Activated CD4-positive, alpha-beta T cell treated with anti-CD3 and anti-CD28 coated beads, Interleukin-2, amount 10 ng/mL, durations not matched to agents 7 days and 5 days (primary cell): ENCODE measurements at places on chromosomes 2 and 18.

DNA sequence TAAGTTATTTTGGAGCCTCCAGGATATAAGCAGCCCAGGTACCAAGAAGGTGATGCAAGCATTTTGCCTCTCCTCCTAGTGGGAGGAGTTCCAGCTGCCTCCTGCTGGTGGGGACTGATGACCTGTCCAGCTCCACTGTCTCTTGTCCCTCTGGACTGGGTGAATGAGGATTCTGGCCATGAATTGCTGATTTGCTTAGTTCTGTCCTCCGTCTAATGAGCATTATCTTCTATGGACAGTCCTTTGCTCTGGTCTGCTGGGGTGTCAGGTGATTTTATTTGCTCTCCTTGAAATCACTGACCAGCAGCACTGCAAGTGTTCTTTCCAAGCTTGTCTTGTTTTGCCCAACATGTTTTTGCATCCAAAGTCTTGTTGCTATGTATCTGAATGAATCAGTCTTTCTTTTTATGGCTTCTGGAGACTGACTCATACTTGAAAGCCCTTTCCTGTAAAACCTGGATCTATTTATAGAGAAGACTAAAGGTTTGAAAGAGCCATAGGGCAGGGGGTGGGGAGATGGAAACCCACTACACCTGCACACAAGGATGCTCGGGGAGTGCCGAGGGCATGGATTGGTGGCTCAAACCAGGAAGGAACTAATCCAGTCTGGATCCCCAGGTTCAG, 40.5 kb upstream of the EFHD1 start:
- H3K27me3 ChIP-seq = peaks cover 1% of the 10 kb centered on the region
- DNase-seq = no peak
- H3K27ac ChIP-seq = no peak overlapping the region
- H3K4me3 ChIP-seq = no peak overlapping the region
- H3K4me1 ChIP-seq = peaks cover 8% of the 10 kb centered on the region

- no peak overlapping the region for H3K27ac ChIP-seq
- no peak overlapping the region for H3K4me3 ChIP-seq
- H3K36me3 ChIP-seq = peaks cover 9% of the 10 kb centered on the region
- no peak for DNase-seq
Measured at GRCh38 chr2:112317303-112318158, 42.1 kb downstream of the ZC3H6 start.

DNA sequence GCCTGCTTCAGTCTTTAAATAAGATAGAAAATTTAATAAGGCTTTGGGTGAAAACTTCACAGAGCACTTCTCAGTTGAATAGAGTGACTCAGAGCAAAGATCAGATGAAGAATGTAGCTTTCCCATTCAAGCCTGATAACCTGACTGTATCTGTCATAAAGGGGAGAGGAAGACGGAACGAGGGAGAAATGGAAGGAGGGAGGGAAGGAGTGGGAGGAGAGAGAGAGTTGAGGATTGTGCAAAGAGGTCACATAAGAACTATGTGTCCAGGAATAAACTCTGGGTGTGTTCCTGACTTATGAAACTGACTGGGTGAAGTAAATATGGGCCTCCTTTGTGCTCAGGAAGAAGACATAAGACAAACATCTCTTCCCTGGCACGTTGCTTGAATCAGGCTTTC, 385.5 kb downstream of the LPIN1 start:
- no peak overlapping the region for H3K4me3 ChIP-seq
- H3K4me1 ChIP-seq = no peaks in the 10 kb centered on the region
- H3K36me3 ChIP-seq = peaks cover 5% of the 10 kb centered on the region
- DNase-seq = no peak
- no peak overlapping the region for H3K27ac ChIP-seq

- H3K4me1 ChIP-seq = no peaks in the 10 kb centered on the region
- H3K27ac ChIP-seq = no peak overlapping the region
- no peak overlapping the region for H3K4me3 ChIP-seq
- no peak for DNase-seq
Measured at GRCh38 chr2:72576459-72576858, 249.4 kb downstream of the EXOC6B start.

GRCh38 chr2:39736640-39737039, 42.4 kb downstream of the THUMPD2 start:
- H3K27ac ChIP-seq = no peak overlapping the region
- no peak overlapping the region for H3K4me3 ChIP-seq
- no peaks in the 10 kb centered on the region for H3K4me1 ChIP-seq
- no peaks in the 10 kb centered on the region for H3K27me3 ChIP-seq
- peaks cover 44% of the 10 kb centered on the region for H3K36me3 ChIP-seq
- no peak for DNase-seq

DNA sequence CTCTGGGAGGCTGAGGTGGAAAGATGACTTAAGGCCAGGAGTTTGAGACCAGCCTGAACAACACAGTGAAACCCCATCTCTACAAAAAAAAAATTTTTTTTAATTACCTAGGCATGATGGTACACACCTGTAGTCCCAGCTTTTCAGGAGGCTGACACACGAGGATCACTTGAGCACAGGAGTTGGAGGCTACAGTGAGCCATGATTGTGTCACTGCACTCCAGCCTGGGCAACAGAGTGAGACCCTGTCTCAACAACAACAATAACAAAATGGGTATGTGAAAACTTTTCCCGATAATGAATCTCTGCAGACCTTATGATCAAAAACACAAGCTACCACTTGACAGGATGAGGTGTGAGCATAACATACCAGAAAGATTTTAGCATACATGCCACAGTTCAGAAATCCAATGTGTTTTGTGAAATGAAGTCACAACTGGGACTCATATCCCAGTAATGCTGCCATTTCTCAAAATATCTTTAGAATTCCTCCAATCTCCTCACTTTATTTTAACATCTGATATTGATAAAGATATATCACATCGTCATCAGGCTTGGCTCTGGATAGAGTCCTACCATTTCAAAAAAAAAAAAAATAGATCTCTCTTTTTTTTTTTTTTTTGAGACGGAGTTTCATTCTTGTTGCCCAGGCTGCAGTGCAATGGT, 74.0 kb upstream of the PELI1 start:
- no peaks in the 10 kb centered on the region for H3K27me3 ChIP-seq
- H3K4me3 ChIP-seq = no peak overlapping the region
- H3K36me3 ChIP-seq = peaks cover 11% of the 10 kb centered on the region
- DNase-seq = no peak
- H3K4me1 ChIP-seq = peaks cover 50% of the 10 kb centered on the region

- H3K4me1 ChIP-seq = no peaks in the 10 kb centered on the region
- H3K36me3 ChIP-seq = no peaks in the 10 kb centered on the region
- no peak overlapping the region for H3K27ac ChIP-seq
Measured at GRCh38 chr2:28477645-28478044, 18.2 kb upstream of the PLB1 start.

DNA sequence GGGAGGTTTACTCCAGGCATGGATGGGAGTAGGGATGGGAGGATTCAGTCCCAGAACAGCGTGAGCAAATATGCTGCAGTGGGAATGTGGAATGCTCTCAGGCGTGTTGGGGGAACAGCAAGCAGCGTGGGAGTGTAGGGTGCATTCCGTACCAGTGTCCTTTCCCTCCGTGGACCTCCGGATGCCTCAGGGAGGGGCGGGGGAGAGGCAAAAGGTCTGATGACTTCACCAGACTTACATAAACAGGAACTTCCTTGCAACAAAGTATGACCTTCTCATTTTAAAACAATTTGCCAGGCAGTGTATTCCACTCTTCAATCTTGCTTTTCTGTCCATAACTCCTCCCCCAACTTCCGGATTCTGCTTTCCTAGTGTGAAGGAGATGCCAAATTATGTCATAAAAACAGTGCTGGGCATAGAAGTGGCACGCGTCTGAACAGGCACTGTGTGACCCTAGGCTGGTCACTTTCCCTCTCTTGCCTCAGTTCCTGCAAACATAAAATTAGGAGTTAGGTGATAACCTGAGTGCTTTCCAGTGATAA, 36.9 kb downstream of the RPL37A start:
- H3K4me3 ChIP-seq = no peak overlapping the region
- H3K27ac ChIP-seq = no peak overlapping the region
- H3K27me3 ChIP-seq = no peaks in the 10 kb centered on the region

- H3K27ac ChIP-seq = no peak overlapping the region
- H3K27me3 ChIP-seq = peaks cover 26% of the 10 kb centered on the region
- no peak for DNase-seq
- H3K4me1 ChIP-seq = peaks cover 8% of the 10 kb centered on the region
- H3K36me3 ChIP-seq = no peaks in the 10 kb centered on the region
Measured at GRCh38 chr2:62505109-62505749, 766 bp downstream of the TMEM17 start.

GRCh38 chr2:178767094-178768060, 39.8 kb downstream of the TTN start:
- H3K36me3 ChIP-seq = peaks cover 4% of the 10 kb centered on the region
- H3K4me1 ChIP-seq = peaks cover 3% of the 10 kb centered on the region
- H3K4me3 ChIP-seq = no peak overlapping the region
- no peak overlapping the region for H3K27ac ChIP-seq

- H3K36me3 ChIP-seq = peaks cover 5% of the 10 kb centered on the region
- no peak overlapping the region for H3K4me3 ChIP-seq
- H3K4me1 ChIP-seq = peaks cover 6% of the 10 kb centered on the region
- H3K27ac ChIP-seq = no peak overlapping the region
- no peak for DNase-seq
Measured at GRCh38 chr2:202687276-202687675, 52.5 kb downstream of the FAM117B start.

DNA sequence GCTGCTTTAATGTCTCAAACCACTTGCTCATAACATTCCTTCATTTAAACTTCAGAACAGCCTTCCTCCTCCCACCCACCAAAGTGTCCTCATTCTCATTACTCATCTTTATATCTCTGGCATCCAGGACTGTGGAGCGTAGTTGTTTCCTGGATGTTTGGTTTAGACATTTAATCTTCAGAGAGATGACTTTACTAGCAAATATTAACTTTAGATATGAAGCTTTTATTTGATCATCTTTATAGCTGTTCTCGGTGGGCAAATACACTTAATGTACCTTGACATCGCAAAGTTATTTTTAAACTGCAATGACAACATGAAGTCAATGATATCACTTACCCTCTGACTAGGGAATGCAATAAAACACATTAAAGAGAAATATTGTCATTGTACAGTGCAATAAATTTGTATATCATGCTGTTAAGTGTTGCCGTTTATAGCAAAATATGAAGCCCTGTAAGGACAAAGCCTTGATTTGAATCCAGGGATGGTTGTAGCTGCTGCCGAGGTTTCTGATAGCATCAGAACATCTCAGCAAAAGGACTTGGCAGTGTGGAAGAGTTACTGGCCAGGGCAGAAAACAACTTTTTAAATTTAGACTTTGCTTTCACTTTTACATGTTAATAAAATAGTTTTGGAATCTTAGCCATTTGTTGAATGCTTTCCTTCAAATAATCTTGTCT, 4.6 kb upstream of the LAMA3 start:
- peaks cover 55% of the 10 kb centered on the region for H3K27me3 ChIP-seq
- no peak for DNase-seq
- H3K4me3 ChIP-seq = no peak overlapping the region
- H3K4me1 ChIP-seq = peaks cover 6% of the 10 kb centered on the region
- H3K36me3 ChIP-seq = no peaks in the 10 kb centered on the region
- no peak overlapping the region for H3K27ac ChIP-seq

DNA sequence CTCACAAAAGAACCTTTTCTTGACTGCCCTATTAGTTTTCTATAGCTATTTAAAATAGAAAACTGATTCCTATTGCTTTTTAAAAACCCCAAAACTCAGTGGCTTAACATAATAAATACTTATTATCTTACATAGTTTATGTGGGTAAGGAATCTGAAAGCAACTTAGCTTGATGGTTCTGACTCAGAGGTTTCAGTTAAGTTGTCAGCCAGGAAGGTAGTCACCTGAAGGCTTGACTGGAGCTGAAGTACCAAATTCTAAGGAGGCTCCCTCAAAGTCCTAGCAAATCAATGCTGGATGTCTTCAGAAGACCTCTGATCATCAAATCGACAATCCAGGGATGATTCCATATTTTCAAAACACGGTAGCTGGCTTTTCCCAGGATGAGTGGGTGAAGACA, 546.6 kb upstream of the CDH2 start:
- no peaks in the 10 kb centered on the region for H3K4me1 ChIP-seq
- no peak overlapping the region for H3K27ac ChIP-seq
- no peaks in the 10 kb centered on the region for H3K36me3 ChIP-seq
- H3K27me3 ChIP-seq = no peaks in the 10 kb centered on the region
- H3K4me3 ChIP-seq = no peak overlapping the region
- no peak for DNase-seq

DNA sequence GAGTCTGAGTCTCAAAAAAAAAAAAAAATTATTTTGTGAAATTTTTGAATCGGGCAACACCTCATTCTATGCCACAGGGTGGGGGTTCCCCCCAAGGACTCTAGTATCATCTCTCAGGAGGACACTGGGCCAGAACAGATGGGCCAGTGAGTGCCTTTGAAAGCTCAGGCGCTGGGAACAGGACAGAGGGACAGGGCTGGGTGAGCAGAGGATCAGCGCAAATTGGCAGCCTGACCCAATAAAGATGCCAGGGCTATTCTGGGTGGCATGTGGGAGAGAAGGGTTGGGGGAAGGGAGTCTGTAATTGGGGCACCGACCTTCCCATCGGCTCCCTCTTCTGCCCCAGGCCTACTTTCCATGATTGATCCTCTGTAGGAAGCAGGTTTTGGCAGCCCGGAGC, 44.0 kb downstream of the KIF3C start:
- DNase-seq = no peak
- H3K4me3 ChIP-seq = no peak overlapping the region

DNA sequence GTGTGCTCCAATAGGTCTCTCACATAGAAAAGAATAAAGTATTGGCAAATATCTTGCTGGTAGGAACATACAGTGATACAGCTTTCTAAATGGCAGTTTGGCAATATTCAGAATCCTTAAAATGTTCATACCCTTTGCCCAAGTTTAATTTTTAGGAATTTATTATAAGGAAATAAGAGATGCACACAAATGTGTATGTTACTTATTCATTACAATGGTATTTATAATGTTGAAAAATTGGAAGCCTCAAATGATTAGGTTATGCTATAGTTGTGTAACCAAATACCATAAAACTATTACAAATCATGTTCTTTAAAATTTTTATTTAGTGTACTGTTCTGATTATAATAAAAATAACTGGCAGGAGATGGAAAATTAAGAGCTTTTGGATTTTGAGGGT, 196.8 kb downstream of the MCFD2 start:
- no peak overlapping the region for H3K27ac ChIP-seq
- peaks cover 15% of the 10 kb centered on the region for H3K36me3 ChIP-seq
- H3K4me3 ChIP-seq = no peak overlapping the region

- H3K4me1 ChIP-seq = no peaks in the 10 kb centered on the region
- H3K27ac ChIP-seq = no peak overlapping the region
- H3K27me3 ChIP-seq = no peaks in the 10 kb centered on the region
- no peak overlapping the region for H3K4me3 ChIP-seq
- H3K36me3 ChIP-seq = no peaks in the 10 kb centered on the region
- DNase-seq = no peak
Measured at GRCh38 chr2:52311862-52312261, 1279.9 kb upstream of the NRXN1 start.

- H3K27ac ChIP-seq = no peak overlapping the region
- DNase-seq = no peak
- peaks cover 4% of the 10 kb centered on the region for H3K36me3 ChIP-seq
- H3K4me1 ChIP-seq = no peaks in the 10 kb centered on the region
- peaks cover 2% of the 10 kb centered on the region for H3K27me3 ChIP-seq
Measured at GRCh38 chr18:63997041-63997440, 27.2 kb downstream of the SERPINB8 start.

GRCh38 chr2:176763851-176764404, 448.7 kb upstream of the HNRNPA3 start:
- no peak overlapping the region for H3K27ac ChIP-seq
- H3K4me3 ChIP-seq = no peak overlapping the region
- H3K27me3 ChIP-seq = peaks cover 26% of the 10 kb centered on the region
- DNase-seq = no peak
- H3K36me3 ChIP-seq = no peaks in the 10 kb centered on the region

GRCh38 chr18:77749089-77749488, 499.4 kb downstream of the GALR1 start:
- no peaks in the 10 kb centered on the region for H3K4me1 ChIP-seq
- no peaks in the 10 kb centered on the region for H3K36me3 ChIP-seq
- no peak for DNase-seq
- no peak overlapping the region for H3K4me3 ChIP-seq
- H3K27me3 ChIP-seq = no peaks in the 10 kb centered on the region
- no peak overlapping the region for H3K27ac ChIP-seq
